Kidney glomerular epithelial cell (primary cell): ENCODE measurements at places on chromosomes 6 and 20.
A peak's percentile ranks its signal among the peaks of the same experiment; 100 is the strongest.

GRCh38 chr20:22159276-22159675 is 425.1 kb downstream of the FOXA2 start:
- DNase-seq = no peak

DNA sequence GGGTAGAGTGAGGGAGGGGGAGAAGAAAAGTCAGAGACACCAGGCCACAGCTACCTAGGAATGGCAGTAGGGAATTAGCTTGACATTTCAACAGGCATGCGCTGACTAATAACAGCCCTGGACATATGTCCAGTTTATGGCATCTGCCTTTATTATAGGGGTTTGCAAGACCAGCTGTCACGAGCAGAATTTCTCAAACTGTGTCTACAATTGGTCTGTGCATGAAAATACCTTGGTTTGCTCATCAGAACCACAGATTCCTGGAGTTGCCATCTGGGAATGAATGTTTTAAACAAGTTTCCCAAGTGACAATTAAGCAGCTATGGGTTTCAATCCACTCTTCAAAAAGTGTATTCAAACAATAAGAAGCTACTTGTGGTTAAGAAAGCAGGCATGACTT is 110.3 kb upstream of the ENPP5 start:
- no peak for DNase-seq

DNA sequence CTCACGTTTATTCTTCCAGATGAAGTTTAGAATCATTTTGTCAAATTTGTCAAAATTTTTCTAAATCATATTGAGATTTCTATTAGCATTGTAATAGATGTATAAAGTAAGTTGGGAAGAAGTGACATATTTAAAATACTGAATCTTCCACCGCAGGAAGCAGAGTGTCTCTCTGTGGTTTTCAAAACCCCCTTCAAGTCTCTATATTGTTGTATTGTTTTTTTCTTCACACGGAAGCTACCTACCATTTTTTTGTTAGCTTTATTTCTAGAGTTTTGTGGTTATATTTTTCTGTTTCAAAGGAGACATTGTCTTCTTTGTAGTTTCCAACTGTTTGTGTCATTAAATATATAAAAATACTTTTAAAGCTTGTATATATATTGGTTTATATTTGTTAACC is 188.6 kb downstream of the ZDHHC14 start:
- no peak for DNase-seq

- DNase-seq = no peak
Observed at GRCh38 chr20:49380337-49380780, 102.1 kb downstream of the KCNB1 start.

DNA sequence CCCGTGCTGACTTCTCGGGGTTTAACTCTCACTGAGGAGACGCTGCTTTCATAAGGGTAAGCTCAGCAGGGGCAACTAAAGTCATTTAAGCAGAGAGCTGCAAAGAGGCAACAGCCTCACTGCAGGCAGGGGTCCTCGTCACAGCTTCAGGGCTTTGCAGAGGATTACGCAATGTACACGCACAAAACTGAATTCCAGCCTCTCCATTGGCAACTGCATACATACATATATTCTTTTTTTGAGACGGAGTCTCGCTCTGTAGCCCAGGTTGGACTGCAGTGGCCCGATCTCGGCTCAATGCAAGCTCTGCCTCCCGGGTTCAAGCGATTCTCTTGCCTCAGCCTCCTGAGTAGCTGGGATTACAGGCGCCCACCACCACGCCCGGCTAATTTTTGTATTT is 2.4 kb downstream of the GMEB2 start:
- no peak for DNase-seq

- no peak for DNase-seq
Observed at GRCh38 chr20:7933346-7933745, 6.9 kb downstream of the HAO1 start.

DNA sequence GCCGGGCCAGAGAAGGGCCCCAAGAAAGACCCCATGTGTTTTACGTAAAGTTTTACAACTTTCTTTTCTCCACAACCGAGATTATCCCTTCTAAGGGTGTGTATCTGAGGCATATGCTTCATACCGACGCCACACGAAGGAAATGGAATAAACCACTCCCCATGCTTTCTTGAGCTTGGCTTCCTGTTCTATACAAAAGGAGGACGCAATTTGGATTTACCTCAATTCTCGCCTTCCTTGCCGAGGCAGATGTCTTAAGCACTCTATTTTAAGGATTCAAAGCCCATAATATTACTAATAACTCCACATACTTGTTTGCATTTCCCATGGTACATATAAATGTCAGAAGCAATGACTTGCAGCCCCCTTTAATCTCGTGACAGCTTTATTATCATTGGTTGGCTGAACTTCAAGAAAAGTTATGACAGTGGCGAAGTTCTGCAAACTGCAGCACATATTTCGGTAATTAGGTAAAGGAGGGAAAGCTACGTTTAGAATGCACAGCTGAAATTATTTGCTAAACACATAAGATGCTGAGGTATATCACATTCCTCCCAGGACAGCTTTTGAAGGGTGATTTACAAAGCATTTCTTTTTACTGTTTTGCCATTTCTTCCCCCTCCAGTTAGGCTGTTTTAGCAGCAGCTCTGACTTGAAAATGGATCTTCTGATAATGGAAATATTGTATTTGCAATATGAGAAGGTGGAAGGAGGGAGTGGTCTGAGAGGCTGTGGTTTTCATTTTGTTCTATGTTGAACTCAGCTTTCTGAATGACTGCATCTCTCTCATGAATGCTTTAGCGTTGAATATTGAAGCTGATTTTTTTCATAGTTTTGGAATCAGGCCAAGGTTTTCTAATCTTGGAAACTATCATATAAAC is 330.5 kb downstream of the EPHA7 start:
- DNase-seq = no peak

- no peak for DNase-seq
Observed at GRCh38 chr20:63695424-63696305, 787 bp upstream of the TNFRSF6B start.

DNA sequence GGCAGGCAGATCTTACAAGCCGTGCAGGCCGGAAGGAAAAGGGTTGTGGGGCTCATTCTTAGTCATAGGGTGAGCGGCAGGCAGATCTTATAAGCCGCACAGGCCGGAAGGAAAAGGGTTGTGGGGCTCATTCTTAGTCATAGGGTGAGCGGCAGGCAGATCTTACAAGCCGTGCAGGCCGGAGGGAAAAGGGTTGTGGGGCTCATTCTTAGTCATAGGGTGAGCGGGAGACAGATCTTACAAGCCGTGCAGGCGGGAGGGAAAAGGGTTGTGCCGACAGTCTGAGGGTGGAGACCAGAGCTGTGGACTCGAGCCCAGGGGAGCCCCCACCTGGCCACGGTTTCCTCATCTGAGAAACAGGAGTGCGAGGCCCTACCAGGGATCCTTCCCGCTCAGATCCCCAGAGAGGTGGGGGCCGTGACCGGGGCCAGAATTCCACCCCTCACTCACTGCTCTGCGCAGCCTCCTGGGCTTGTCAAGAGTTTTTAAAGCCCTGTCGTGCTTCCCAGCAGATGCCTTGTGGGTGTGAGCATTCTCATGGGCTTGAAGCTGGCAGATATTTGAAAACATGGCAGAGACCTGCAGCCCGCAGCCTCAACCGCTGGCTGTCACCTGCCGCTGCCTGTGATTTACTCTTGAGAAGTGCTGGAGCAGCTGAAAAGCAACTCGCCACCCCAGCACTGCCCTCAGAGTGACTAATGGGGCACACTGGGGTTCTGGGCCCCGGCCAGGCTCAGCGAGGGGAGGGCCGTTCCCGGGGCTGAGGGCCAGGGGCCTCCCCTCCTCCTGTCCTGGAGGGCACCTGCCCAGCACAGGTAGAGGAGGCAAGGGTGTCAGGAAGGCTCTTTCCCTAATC is 31.9 kb downstream of the NTSR1 start:
- no peak for DNase-seq

DNA sequence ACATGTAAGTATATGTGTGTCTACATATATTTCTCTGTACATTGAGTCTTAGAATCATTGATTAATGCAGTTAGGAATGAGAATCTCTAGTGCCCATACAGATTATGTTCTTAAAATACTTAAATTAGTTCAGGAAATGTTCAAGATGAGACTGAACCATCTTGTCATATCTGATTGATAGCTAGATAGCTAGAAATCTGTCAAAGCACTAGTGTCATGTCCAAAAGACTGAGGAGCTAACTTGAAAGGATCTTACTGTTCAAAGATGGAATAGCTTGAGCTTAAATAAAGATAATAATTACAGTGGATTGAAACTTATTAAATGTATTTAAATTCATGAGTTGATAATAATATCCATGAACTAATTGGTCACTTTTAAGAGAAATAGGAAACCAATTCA is 191.7 kb upstream of the TCF21 start:
- DNase-seq = no peak

DNA sequence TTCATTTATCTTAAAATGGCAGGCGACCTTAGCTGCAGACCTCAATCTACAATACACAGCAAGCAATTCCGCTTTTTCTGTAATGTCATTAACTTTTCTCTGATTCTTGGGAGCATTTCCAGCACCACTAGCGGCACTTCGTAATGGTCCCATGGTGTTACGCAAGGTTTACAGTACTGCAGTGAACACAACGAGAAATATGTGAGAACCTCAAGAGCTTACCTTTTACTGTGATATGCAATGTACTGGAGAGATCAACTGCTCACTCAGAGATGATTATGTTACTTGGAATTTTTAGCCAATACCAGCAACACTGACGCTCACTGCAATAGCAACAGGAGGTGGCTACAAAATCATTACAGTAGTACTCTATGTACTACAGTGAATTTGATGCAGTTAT is 2.8 kb upstream of the CEP43 start:
- no peak for DNase-seq

DNA sequence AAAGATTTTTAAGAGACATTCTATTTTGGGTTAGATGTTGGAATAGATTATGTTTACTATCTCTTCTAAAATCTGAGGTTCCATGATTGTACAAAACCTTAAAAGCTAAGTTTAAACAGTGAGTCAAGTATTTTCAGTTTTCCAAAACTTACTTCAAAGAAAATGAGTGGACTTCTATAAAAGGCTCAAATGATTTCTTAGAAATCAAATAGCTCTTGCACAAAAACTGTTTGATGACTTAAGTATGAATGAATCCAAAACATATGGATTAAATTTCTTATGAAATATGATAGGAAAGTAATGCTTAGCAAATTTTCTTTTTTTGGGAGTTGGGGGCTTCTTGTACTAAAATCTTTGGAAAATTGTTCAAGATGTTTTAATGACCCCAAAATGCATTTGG is 837.3 kb upstream of the SLC35B3 start:
- no peak for DNase-seq

GRCh38 chr6:62283796-62284411 is 2.1 kb downstream of the KHDRBS2 start:
- peak; percentile 41 for DNase-seq

- DNase-seq = no peak
Observed at GRCh38 chr6:16227605-16228004, 10.8 kb upstream of the GMPR start.

DNA sequence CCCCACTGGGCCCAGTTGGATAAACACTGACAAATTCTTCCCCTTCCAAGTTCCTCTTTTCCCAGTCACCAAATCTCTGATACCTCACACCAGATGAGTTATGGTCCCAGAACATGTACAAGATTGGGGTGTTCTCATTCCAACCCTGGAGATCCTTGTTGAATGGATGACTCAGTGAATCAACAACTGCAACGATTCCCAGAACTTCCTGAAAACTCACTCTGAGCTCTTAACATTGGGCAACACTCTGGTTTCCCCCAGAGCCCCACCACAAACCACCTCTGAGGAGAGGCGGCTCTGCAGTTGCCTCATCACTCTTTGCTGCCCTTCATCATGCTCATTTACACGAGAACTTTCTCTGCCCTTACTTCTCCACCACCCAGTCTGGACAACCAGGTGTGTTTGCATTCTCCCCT is 115.2 kb downstream of the MRPL14 start:
- DNase-seq = peak; percentile 74

DNA sequence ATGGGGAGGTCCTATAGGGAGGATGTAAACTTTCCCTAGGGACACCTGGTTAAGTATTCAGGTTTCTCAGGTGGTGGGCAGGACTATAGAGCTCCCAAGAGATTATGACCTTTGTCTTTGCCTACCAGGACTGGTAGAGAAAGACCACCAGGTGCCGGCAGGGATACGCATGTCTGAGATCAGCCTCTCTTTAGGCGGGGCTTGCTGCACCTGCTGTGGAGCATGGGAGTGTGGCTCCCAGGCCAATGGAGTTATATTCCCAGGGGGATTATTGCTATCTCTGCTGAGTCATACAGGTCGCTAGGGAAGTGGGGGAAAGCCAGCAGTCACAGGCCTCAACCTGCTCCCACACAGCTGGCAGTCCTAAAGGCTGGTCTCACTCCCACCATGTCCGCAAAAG is 280.5 kb upstream of the MMS22L start:
- DNase-seq = no peak

DNA sequence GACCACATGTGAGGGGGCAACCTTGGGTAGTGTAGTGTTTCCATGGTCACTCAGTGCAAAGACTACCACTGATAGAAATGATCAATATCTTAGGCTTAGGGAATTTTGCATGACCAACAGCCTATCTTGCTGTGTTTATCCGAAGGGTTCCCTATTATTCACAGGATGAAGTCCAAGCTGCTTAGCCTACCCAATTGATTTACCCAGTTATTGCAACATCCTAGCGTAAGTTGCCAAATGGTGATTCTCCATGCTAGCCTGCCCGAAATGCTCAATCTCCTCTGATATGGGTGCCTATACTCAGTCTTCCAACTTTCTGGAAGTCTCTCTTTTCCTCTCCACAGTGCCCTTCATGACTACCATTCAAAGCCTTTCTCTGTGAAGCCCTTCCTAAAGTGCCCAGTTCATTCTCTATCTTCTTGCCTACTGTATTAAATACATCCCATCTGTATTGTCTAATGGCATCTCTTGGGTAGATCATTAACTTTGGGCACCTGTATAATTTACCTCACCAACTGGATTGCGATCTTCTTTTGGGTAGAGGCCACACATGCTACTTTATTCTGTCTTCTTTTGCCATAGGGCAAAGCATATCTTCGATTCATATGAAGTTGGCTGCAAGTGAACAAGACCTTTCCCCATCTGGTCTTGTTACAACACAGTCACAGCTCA is 240.5 kb downstream of the CLIC5 start:
- no peak for DNase-seq

DNA sequence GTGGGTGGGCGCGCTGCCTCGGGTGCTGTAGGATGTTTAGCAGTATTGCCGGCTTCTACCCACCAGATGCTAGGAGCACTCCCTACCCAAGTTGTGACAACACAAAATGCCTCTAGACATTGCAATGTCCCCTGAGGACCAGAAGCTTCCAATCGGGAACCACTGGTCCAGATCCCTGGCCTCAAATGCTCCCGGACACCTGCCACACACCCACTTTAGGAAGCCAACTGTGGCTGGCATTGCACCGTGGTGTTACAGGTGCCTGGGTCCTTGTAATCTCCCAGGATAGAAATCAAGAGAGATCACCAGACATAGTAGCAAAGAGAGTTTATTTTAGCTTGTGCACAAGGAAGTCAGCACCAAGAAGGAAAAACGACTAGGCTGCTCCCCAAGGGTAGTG is 14.9 kb upstream of the RNASET2 start:
- DNase-seq = no peak

GRCh38 chr6:106077170-106077569 is 9.0 kb upstream of the PRDM1 start:
- no peak for DNase-seq
